ENCODE measurements at places on chromosomes 1 and 21.
A peak's percentile ranks its signal among the peaks of the same experiment; 100 is the strongest.

GRCh38 chr1:60129911-60130310, 56.3 kb upstream of the C1orf87 start:
- DNase-seq = no peak

- DNase-seq = no peak
Measured at GRCh38 chr1:12339396-12339795, 109.6 kb downstream of the VPS13D start.

DNA sequence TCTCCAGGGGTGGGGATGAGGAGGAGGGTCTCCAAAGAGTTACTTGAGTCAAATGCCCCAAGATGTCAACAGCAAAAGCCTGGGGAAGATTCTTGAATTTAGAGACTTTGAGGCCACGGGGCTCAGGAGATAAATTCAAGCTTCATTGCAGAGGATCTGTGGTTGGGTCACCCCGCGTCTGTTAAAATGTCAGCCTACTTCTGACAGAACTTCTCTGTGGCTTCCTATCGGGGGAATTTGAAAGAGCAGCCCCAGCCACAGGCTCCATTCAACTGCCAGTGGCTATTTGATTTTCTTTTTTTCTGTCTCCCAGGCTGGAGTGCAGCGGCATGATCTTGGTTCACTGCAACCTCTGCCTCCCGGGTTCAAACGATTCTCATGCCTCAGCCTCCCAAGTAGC, 62.5 kb upstream of the EFHD2 start:
- no peak for DNase-seq

GRCh38 chr1:151585622-151586021, 26.2 kb upstream of the SNX27 start:
- no peak for DNase-seq

DNA sequence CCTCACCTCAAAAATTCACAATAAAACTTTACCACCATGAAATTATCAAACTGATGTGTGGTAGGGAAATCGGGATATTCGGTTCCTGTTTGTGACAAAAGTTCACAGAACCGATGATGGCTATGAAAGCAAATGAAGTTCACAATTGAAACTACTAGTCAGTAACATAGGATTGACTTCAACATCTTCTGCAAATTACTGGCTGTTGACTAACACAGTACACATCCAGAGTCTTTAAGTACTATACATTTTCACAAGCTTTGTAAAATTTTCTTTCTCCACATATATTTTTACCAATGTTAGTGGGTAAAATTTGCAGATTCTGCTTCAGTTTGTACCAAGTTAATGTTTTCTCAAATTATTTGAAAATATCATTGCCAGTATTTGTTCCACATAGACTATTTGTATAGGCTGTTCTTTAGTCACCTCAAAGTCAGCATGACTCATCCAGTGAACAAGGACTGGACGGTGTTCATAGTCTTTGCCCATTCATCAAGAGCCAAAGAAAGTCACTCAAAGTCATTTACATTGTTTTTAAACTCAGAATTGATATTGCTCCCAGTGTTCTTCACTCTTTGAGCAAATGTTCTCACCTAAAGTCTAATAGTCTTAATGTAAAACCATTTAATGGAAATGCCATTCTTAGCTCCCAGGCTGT, 213.4 kb downstream of the USP25 start:
- no peak for DNase-seq

- no peak for DNase-seq
Measured at GRCh38 chr1:22366346-22366745, 85.3 kb upstream of the ZBTB40 start.

- no peak for DNase-seq
Measured at GRCh38 chr1:229363723-229364122, 20.9 kb upstream of the CCSAP start.

- DNase-seq = peak; percentile 49
Measured at GRCh38 chr1:6198646-6199297, 623 bp downstream of the RPL22 start.

GRCh38 chr1:94614996-94615395, 73.4 kb upstream of the F3 start:
- DNase-seq = no peak

GRCh38 chr21:19490481-19490880, 1086.9 kb upstream of the TMPRSS15 start:
- no peak for DNase-seq

Data from stimulated activated CD4-positive, alpha-beta T cell treated with anti-CD3 and anti-CD28 coated beads, Interleukin-4, amount 100 ng/mL, for 24 hours (primary cell).